ENCODE measurements at places on chromosomes 12 and 14.

DNA sequence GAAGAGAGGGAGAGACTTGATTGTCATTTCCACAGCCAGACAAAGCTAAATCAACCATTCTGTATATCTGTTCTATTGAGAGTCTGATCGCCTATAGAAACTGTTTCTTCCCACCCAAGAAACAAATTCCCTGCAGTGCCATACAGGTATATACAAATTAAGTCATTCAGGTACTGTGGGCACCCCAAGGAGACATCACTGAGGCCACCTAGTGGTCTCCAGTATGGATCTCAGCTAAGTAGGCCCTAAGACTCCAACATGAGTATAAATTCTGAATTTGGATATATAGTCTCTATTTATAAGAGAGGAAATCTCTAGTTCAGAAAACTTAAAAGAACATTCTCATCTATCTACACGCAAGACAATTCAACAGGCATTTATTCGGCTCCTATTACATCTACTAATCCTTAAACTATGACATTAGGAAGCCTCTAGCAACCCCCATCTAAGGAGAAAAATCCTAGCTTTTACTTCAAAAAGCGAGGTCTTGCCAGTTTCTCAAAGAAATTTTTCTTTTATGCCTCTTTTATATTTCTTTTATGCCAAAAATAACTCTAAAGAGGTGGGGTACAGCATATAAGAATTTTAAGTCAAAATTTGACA, 62.6 kb downstream of the DCAF5 start:
- peak; percentile 27 for DNase-seq

DNA sequence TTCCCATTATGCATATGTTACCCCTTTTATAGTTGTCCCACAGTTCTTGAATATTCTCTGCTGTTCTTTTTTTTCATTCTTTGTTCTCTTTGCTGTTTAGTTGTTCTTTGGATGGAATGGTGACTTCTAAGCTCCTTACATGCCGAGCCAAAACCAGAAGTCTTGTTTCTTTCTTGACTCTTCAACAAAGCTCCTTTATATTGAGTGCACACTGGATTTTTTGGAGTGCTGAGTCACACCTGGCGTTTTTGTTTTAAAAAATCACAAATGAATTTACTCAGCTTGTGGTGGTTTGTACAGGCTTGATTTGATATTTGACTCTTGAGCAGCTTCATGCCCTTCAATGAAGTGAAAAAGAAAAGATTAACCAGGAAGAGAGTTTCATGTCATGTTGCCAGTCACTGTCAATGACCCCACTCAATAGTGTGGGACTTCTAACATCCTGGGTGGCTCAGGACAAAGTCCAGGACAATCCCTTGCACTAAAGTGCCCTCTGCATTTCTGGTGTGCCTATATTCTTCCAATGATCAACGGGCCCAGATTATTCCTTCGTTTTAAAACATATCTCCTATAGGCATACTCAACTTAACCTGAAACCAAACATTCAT, 112.4 kb upstream of the SLC38A4 start:
- DNase-seq: no peak

DNA sequence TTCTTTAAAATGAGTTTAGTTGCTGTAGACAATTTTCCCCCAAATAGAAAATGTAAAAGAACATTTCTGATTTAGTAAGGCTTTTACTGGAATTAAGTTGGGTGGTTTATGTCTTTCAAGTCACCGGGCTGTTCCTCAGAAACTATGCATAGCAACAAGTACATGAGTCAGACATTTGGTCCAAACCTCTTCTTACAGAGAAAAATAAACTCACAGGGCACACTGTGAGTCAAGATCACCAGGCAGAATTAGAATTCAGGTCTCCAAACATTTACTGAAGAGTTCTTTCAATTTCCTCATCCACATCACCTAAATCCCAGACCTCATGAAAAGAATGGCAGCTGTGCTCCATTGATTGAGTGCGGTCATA, 476.1 kb upstream of the SOX5 start:
- no peak for DNase-seq

- DNase-seq: no peak
These were observed 170.9 kb downstream of the SEC23A start for GRCh38 chr14:38931969-38932652.

- DNase-seq: peak; percentile 17
These were observed 2.1 kb downstream of the WNK1 start for GRCh38 chr12:754473-754820.

DNA sequence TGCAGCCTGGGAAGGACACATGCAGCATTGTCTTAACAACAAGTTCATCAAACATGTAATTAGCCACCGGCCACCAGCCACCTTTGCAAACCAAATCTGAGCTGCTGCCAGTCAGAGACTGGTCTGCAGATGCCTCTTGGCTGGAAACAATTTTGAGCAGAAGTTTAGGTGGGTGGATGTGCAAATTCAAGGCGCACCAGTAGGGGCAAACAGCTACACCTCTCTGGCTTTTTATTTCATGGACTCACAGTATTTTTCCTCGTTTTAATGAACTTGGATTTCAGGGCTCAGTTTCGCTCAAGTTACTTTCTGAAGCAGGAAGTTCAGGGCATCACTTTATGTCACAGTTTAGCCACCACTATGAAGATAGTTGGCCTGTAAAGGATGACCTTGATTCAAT, 94.3 kb downstream of the OTX2 start:
- no peak for DNase-seq

DNA sequence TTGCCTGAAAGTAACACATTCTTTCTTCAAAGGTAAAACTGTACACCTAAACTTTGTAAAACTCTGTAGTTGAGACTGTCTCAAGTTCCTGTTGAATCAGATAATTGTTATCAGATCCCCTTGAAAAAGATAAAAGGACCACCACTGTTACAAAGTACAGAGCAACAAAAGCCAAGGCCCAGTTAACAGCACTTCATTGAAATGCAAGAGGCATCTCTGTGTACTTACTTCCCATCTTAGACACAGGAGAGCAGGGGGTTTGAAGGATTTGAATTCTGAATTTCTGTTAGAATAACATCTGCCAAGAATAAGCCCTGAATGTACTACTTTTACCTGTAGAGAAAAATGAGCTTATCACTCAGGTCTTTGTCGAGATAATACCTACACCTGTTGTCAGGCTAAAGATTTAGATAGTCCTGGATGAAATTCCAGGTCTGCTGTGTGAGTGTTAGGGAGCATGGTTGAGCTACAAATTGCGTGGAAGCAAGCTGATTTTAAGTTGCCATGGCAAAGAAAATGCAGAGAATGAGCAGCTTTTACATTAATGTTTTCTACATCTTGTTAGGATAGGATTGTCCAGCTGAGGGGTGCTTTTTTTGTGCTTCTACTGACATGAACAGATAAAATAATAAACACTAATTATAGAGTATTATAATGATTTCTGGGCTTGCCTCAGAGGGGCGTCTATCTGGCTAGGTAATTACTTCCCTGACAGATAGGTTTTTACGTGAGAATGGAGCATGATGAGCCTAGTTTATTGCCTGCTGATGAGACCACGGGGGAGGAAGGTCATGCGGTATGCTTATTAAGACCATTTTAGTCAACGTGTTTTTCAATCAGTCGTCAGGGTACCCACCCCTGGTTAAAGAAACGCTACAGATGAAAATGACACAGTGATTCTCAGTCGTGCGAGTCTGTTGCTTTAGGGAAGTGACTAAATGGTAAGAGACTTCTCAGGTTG, 309.2 kb downstream of the PAWR start:
- no peak for DNase-seq

GRCh38 chr12:30692470-30692869, 3.2 kb downstream of the IPO8 start:
- peak; percentile 56 for DNase-seq

DNA sequence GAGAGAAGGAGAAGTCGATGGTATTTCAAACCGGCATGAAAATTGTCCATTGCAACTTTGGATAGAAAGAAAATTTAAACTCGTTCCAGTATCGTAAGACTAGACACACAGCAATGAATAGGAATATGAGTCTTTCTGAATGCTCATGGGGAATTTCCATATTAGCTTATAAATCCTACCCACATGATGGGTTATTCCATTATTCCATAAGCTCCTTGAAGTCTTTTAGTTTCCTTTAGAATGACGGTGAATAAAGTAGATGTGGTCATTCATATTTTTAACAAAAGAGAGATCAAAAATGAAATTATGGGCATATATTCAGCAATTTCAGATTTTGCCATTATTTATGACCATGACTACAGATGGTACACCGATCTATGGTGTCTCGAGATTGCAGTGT, 163.4 kb upstream of the HMGA2 start:
- no peak for DNase-seq

DNA sequence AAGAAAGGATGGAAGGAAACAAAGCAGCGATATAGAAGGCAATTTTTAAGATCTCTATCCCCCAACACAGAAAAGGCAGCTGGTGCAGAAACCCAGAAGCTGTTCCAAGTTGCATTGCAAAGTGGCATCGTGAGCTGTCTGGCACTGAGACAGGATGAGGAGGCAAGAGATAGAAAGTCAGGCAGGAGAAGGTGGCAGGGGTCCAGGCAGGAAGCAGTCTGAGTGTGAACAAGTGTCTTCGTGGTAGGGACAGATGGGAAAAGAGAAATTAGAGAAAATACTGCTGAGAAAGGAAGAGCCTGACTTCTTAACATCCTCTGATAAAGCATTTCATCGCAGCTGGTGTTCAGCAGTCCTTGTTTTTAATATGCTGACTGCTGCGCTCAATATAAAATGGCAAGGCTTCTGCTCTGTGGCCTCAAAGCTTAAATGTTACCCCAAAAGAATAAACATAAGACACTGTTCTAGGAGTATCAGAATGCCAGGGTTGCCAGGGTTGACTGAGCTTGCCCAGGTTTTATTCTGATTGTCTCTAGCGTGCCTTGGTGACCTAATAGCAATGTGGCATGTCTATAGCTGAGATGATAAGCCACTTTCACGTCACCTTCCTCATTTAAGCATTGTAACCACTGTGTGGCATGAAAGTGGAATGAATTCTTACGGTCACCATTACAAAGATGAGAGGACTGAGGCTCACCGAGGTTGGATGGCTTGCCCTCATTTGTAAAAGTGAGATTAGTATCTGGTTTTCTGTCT, 397.6 kb downstream of the NUAK1 start:
- DNase-seq: peak; percentile 55

GRCh38 chr12:71242511-71242910, 84.7 kb upstream of the TSPAN8 start:
- no peak for DNase-seq

DNA sequence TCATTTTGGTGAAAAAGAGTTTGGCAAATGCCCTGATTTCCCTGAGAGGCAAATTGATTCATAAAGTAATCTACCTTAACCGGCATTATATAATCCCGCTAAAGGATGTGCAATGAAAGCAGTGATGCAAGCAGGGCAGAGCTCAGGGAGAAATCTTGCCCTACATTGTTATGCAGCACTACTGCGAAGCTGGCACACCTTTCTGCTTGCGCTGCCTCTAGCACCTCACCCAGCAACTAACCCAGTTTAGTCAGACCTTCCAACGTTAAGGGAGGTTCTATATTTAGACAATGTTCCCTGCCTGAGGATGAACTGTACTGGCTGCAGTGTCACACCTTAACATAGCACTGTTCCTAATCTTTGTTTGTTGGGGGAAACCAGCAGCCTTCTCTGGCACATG, 60.8 kb upstream of the CCDC196 start:
- no peak for DNase-seq

- DNase-seq: no peak
These were observed 314.3 kb upstream of the RTL1 start for GRCh38 chr14:101217616-101218371.

Measured in GM03348 (cell line).